ENCODE measurements at places on chromosomes 16 and 17. TPM values are rescaled to one million over a fixed set of nuclear protein-coding genes. Genes with fewer than 3 reads are reported as not detected.

Gene YPEL2
- 75.2 TPM for total RNA-seq

- DNase-seq = peak; percentile 93
Measured at GRCh38 chr16:84819644-84820304, at the start of gene CRISPLD2. Gene CRISPLD2 (plus strand): TSS chr16:84819985. CDS start chr16:84838496, 18,511 bp downstream.

DNA sequence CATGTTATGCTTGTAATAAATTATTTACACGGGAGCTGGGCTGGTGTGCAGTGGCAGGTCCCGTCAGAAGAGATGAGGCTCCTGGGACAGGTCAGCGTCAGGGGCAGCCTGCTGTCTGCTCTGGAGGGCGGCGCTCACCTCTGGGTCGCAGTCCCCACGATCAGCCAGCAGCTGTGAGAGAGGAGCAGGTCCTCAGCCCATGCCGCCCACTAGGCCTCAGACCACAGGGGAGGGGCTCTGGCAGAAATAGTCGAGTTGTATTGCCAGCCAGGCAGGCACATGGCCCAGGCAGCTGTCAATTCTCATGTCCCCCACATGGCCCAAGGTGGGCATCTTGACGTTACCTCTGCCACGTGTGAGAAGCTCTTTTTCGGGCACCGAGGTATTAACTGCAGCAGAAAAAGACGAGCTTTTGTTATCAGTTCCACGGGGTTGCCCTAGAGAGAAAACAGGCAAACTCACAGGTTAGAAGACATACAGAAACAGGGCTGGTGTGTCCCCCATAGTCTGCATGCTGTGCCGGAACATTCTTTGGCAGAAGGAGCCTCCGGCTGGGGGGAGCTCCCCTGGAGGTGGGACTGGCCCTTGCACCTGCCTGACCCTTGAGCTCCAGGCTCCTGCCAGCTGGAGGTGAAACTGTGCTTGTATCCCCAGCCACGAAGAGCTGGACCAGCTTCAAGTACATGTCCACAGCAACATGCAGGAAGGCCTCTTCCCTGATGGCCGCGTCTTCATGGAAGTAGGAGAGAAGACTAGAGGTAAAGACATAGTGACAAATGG is 17.4 kb downstream of the ZNF276 start:
- no peak for DNase-seq

DNA sequence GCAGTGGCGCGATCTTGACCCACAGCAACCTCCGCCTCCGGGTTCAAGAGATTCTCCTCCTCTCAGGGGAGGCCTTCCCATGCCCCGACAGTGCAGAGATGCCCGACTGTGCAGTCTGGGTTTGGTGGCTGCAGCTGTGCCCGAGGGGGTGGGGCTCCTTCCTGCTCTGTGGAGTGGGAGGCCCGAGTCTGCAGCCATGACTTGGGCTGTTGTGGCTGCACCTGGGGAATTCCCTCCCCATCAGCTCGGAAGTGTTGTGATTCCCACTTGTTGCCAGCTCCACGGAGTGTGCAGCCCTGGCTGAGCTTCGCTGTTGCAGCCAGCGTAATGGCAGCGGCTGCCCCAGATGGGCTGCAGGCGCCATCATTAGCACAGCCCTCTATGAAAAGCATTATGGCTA is 66.4 kb upstream of the SMIM36 start:
- no peak for DNase-seq

Measured in mucosa of gallbladder (tissue), 1 donor.